COR-L47 (cell line): ENCODE measurements at places on chromosomes 7 and 10.
A peak's percentile ranks its signal among the peaks of the same experiment; 100 is the strongest.

DNA sequence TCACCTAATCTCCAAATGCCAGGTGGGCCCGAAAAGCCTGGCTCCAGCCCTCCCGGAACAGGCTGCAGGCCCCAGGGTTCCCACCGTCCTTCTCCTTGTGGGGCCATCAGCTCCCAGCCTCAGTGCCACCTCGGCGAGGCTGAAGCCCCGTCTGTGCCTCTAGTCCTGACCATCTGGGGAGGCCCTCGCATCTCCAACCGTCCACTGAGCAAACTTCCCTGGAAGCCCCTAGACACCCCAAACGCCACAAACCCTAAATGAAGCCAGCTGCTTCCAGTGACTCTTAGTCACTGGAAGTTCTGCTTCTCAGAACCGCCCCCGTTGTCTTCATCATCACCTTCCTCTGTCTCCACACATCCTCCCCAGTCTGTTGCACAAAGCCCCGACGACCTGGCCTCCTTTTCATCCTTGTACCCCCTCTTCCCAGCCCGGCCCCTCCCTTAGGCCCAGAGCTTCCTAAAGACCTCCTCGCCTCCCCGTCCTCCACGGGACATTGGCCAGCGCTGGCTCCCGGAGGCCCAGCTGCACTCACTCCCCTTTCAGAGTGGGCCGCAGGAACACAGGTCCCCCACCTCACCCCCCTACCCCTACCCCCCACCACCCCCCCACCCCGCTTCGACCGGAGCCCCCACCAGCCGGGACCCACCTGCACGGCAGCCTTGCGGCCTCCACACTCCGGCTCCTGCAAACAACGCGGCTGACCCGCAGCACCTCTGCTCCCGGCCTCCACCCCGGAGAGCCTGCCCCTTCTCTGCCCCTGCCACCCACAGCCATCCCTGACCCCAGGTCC lies 1.1 kb upstream of the DIP2C start:
- DNase-seq, result no peak

DNA sequence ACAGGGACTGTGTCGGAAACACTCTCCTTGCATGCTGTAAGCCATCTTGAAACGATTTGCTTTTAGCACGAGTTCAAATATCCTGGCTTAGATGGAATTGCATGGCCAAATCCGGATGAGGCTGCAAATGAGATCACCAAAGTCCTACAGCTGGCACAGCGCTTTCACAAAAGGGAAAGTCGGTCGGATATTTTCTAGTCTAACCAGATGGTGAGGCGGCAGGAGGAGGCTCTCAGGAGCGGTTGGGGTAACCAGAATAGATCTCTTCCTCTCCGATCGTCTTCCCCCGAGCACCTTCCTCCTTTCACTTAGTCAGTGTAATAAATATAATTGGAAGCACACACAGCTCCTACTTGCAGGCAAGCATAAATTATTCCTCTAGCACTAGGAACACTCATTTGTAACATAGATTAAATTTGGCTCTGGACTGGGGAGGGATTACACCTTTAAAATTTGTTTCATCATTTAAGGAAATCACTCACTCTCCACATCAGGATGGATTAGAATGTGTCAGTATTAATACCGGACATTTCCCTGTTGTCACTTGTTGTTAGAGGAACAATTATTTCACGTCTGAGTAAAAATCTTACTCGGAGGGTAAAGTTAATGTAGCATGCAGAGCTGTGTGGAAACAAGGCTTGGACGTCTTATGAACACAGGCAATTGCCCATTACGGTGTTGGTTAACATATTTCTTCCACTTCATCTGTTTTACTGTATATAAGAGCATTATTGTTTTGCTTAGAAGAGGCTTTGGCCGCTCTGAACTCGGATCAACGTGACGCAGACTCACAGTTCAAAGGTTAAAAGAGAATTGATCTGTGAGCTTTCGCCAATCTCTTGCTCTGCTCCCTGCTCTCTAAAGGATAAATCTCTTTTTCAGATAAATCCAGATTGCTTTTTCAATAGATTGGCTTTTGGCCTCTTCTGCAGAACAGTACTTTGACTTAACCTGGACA lies 857.9 kb downstream of the TYW1 start:
- DNase-seq, result no peak

- DNase-seq, result no peak
Observed at GRCh38 chr10:95694665-95695064, 938 bp upstream of the TCTN3 start.

DNA sequence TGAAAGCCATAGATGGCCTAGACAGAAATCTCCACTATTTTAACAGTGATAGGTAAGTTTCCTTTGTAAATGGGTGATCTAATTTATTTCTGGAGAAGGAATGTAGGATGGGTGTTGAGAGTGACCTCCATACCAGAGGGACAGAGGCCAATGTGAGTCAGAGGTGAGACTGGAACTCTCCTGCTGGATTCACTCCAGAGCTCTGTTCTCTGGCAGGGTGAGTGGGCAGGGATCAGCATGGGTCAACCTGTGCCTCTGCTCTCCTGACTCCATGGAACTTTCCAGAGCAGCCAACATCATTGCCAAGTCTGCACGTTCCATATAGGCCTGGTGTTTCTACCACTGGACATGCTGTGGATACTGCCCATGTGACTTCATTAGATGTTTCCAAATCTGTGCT lies 11.4 kb downstream of the AKR1C3 start:
- no peak for DNase-seq

- DNase-seq, result no peak
Observed at GRCh38 chr10:4763960-4764428, 62.0 kb upstream of the AKR1E2 start.

GRCh38 chr7:98287486-98287959 lies 6.0 kb downstream of the BRI3 start:
- peak; percentile 43 for DNase-seq

DNA sequence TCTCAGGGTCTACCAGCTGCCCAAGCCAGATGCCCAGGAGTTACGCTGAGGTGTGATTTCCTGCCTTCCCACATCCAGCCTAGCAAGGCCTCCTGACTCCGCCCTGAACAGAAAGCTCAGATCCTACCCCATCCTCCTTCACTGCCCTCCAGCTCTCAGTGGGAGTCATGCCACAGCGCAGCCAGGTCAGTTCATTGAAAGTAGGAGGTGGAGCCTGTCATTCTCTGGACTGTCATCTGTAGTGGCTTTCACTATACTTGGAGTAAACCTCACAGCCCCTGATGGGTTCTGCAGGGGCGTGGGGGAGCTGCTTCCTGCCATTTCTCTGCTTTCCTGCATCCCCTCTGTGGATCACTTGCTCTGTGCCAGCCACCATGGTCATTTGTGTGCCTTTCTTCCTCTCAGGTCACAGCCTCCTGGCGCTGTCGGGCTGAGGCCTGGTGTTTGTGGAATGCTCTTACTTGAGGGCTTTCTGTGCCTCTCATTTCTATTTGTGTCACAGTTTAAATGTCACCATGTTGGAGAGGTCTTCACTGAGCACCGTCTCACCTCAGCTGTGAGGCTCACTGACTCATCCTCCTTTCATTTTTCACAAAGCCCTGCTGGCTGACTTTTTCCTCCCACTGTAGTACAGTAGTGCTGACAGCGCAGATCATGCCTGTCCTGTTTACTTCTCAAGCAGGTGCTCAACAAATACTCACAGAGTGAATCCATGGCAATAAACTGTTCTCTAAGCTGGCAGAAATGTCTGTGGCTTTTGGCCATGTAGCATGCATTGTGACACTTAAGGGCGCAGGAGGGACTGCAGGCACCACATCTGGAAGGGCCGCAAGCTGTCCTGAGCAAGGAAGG lies 61.0 kb upstream of the TMEM248 start:
- DNase-seq, result no peak

GRCh38 chr10:125165584-125166573 lies 5.5 kb upstream of the CTBP2 start:
- DNase-seq, result no peak

DNA sequence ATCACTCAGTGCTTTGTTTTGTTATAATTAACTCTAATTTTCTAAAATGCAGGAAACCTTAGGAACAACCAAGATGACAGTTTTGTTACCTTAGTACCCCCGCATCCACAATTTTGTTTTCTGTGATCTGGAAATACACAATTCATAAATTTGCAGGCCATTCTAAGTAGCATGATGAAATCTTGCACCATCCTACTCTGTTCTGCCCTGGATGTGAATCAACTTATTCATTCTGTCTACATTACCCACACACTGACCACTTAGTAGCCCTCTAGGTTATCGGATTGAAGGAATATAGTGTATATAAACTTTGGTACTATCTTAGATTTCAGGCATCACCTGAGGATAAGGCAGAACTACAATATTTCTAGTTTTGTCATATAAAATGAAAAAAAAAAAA lies 155.9 kb downstream of the CTTNBP2 start:
- no peak for DNase-seq

DNA sequence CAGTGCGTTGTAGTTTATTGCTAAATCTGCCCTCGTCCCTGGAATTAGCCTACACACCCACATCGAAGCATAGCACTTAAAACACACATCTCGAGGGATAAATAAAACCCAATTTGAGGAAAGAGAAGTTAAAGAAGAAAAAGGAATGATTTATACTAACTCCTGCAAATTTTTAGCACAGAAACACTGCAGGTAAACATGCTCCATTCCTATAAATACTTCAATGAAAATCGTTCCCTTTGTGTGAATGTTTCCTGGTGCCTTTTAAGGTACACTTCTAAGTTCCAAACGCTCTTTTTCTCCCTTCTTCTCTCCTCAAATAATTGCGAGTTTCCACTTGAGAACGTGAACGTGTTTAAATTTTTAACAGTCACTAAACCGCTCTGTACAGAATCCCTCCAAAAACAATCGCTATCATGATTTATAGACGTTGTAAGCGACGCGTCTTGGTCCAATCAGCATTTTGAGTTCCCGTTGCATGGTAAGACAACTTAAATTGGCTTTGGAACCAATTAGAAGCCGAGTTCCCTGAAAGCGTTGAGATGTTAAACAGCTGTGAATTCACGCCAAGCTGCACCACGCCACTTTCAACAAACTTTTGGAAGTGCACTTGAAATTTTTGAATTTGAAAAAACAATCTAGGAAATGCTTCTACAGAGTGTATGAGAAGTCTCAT lies 12.5 kb upstream of the EBLN1 start:
- peak; percentile 31 for DNase-seq

DNA sequence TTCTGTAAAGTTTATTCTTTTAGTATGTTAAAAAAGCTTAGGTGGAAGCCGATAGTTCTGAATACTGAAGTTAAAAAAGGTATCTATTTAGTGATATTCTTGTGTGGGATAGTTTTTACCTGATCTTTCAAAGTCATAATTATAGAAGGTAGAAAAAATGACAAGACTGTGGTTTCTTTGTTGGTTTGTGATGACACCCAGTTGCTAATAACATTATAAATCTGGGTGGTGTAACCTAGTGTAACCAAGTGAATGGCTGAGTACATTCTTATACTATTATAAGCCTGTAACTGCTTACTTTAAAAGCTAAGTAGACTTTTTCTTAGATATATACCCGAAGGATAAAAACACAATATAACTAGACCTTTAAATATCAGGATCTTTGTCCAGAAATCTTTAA lies 2.3 kb downstream of the CDK13 start:
- no peak for DNase-seq

- DNase-seq, result no peak
Observed at GRCh38 chr7:127396184-127396583, 3.7 kb upstream of the ZNF800 start.

DNA sequence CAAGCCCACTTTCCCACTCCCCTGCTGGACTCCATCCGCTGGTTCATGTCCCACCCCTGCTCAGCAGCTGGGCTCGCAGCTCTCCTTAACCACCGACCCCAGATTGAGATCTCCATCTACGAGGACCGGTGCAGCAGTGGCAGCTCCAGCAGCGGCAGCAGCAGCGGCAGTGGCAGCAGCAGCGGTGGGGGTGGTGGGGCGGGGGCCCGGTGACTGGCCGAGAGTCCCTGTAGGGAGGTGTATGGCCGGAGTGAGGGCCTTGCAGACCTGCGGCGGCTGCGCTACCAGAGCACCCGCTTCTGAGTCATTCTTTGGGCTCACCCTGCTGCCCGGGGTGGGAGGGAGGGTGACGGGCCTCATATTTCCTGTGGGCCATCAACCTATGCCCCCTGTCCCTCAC lies 15.8 kb downstream of the GOLGA7B start:
- no peak for DNase-seq

DNA sequence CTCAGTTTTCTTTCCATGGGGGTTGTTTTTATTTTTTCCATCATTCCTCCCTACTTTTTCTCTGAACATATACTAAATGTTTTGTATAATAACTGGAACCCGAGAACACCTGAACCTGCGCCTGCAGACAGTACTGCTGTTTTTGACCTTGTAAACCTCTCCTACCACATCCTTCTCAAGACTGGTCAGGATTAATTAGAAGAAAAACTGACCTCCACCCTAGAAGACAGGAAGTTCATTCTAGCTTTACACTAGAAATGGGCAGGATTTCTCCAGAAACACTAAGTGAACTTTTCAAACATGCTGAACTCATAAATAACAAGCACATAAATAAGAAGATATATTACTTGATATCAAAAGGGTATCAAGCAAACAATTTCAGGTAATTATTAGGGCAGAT lies 751 bp upstream of the HYCC1 start:
- DNase-seq, result no peak

DNA sequence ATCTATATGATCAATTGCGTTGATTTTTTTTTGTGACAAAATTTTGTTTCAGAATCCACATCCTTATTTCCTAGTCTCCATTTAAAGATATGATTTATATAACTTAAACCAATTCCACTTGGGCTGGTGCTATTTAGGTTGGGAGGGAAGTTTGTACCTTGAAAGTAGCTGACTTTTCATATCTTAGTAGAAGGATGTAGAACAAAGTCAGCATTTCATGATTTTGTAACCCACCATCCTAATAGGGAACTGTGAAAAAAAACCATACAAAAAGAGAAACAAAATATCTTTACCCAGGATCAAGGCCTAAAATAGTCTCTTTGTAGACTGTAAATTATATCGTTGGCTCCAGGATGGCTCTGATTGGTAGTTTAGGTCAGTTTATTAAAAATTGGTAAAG lies 8.3 kb downstream of the HECTD2 start:
- no peak for DNase-seq

DNA sequence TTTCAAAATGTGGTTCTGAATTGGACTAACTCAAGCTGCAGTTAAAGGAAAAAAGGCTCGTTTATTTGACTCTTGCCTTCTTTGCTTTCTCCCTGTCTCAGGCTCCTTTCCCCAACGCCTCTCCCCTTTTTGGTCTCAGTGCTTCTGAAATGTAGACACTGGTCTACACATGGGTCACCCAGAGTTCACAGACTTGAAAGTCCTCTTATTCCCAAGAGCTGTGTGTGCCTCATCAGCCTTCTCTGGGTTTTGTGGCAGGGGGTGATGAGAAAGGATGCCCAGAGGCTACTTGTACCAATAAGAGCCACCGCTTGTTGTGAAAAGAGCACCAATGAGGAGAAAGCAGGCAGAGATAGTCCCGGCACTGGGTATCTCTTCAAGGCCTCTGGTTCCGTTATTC lies 125.7 kb downstream of the BICC1 start:
- DNase-seq, result no peak

GRCh38 chr7:81846398-81846797 lies 76.6 kb upstream of the HGF start:
- DNase-seq, result no peak

DNA sequence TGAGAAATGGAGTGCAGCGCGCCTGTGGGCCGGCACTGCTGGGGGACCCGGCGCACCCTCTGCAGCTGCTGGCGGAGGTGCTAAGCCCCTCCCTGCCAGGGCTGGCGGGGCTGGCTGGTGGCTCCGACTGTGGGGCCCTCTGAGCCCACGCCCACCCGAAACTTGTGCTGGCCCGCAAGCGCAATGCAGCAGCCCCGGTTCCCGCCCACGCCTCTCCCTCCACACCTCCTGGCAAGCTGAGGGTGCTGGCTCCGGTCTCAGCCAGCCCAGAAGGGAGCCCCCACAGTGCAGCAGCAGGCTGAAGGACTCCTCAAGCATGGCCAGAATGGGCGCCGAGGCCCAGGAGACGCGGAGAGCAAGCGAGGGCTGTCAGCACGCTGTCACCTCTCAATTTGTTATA lies 1063.0 kb upstream of the AUTS2 start:
- no peak for DNase-seq
